ENCODE measurements at places on chromosomes 3 and 15.

DNA sequence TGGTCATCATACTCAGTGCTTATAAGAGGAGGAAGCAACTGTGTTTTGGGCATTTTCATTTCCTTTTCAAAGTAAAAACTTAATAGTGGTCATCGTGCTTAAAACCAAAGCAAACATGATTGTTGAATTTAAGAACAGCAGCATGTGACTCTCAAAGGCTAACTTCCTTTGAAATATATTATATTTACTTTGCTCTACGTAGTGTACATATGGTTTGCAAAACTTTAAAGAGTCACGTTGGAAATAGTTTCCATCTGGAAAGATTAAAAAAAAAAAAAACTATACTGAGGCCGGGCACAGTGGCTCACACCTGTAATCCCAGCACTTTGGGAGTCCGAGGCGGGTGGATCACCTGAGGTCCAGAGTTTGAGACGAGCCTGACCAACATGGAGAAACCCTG lies 367.9 kb upstream of the BCHE start:
- no peak for DNase-seq

DNA sequence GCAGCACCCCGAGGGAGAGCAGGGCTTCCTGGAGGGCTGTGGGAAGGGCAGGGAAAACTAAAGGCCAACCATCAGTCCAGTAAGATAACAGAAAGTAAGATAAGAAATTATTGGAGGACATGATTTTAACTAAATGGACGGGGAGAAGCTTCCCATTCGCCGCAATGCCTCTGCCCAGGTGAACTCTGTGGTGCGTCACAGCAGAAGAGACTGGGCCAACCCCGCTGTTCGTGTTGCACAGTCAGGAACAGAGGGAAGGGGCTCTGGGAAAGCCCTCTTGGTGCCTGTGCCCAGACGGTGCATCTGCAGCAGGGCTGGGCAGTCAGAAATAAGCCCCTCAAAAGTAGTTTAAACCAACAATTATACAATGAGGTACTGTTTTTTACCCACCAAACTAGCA lies 284.1 kb downstream of the OCA2 start:
- no peak for DNase-seq

DNA sequence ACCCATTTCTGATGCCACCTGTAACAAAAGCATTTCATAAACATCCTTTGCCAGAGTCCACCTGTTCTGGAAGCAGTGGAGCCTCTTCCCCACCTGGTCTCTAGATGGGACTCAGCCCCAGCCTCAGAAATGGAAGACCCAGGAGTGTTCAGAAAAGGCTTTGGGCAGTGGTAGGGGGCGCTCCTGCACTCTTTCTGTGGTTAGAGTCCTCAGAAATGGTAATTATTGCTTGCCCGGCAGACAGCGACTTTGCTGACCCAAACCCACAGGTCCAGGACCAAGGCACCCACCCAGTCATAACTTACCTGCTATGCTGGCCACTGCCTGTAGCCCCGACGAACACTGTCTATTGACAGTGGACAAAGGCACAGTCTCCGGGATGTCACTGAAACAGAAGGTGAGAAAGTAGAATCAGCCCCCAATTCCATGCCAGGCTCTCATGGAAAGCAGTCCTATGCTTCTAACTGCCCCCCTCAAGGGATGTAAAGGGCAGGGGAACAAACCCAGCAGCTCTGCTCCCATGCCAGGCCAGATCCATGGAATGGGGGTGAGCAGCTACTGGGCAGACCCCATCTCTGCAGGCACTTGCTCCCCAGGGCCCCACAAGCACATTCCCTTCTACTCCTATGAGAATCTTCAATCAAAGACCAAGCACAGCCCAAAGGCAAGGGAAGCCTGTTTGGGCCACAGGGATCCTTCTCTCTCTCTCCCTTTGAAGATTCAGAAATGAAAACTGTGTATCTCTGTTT lies 5.1 kb downstream of the ACAA1 start:
- DNase-seq = no peak

DNA sequence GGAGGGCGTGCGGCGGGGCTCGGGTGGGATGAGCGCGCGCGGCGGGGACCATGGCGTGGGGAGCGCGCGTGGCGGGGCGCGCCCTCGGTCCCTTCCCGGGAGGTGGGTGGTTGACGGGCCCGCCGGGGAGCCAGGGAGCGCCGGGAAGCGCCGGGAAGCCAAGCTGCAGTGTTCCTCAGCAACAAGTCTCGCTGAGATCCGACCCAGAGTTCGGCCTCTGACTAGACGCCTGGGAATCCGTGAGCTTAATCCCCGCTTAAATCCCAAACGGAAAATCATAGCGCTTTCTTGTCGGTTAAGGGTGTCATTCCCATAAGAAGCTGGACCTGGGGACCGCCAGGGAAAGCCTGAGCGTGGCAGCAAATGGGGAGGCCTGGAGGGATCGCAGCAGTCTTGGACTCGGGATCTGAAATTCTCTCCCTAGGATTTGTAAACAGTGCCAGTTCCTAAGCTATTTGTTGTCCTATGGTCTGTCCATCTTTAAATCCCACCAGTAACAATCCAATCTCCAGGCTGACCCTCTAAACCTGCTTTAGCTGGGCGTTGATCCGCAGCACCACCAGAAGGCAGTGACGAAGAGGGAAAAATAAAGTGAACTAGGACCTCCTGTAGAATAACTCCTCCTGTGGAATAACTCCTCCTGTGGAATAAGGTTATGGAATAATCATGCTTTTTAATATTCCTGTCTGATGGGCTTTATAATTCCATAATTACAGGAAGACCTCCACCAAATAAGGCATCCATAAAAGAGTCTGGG lies 570 bp upstream of the NEDD4 start:
- DNase-seq = no peak

DNA sequence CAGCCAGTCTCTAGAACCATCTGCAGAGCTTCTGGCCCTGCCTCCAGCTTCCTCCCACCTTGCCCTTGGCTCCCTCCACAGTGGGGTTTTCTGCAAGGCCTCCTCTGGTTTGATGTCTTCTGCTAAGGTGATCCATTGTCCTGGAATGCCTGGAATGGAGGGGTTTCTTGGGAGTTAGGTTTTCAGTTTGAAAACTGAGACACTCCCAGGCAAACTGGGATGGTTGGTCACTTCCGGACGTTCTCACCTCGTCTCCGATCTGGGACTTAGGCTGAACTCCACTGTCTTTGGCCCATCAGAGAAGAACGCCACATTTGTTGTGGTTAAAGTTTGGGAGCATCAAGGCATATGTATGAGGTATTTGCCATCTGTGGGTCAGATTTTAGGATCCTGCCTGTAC lies 77.4 kb upstream of the KLHL25 start:
- no peak for DNase-seq

GRCh38 chr3:137110392-137110996 lies 152.7 kb downstream of the IL20RB start:
- no peak for DNase-seq

- DNase-seq = no peak
Measured at GRCh38 chr3:157231071-157231470, 71.1 kb upstream of the CCNL1 start.

GRCh38 chr3:51374456-51374855 lies 10.6 kb upstream of the MANF start:
- no peak for DNase-seq

DNA sequence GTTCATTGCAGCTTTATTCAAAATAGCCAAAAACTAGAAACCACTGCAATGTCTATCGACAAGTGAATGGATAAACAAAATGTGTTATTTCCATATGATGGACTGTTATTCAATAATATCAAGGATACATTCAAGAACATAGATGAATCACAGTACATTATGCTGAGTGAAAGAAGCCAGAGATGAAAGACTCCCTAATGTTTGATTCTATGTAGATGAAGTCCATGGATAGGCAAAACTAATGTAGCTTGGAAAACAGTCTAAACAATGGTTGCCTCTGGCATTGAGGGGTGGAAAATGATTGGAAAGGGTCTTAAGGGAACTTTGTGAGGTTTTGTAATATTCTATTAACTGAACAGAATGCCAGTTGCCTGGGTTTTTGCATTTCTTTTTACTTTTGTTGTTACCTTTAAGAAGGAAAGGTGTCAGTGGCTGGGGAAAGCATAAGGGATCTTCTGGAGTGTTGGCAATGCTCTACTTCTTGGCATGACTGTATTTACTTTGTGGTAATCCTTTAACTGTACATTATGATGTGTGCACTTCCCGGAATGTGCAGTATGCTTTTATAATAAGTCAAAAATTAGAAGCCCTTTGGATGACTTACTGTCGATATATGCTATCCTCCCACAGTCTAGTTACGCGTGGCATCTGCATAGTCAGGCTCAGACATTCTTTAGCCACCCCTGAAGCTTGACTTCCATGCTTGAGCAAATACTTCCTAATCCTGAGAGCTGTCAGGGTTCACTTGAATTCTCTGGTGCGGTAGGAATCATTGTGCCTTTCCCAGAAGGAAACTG lies 20.5 kb upstream of the ATP10A start:
- peak; percentile 92 for DNase-seq

DNA sequence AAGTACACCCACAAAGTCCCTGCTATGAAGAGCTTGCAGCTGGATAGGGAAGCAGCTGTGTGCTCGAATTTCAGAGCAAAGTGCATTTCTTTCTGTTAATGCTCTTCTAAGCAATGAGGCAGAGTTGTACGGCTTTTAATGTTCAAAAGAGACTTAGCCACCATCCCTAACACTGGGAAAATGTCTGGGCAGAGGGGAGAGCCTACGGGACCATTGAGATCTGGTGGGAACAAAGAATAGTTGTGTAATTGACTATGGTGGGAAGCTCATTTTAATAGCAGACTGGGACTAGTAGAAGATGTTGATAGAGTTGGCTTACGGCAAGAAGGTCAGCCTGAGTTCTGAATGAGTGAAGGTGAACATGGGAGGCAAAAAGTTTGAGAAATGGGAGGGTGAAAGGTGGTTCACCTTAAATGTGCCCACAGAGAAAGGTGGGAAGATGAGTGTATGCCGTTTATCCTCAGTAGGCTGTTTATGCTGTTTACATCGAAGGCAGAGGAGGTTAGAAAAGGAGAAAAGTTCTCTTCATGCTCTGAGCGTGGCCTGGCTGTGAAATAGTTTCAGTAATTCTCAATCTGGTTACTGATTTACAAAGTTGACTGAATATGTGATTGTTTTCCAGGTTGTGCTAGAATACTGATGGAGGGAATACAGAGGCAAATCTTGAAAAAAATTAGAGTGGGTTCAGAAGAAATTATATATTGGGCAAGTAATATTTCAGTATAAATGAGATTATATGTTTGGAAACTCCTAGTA lies 22.9 kb upstream of the UTS2B start:
- no peak for DNase-seq

DNA sequence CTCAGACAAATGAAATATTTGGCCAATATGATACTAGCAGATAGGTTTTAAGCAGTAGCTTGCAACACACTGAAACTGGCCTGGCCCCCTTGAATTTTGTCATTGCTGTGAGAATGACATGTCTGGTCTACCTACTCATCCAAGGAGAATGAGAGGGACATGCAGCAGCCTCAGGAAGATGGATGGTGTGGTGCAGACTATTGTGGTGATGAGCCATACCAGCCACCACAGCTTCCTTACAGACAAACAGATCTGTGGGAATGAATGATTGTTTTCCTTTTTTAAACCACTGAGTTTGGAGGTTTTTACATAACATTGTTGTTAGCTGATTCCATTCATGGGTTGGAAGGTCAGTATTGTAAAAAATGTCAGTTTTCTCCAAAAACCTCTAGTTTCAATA lies 133.7 kb upstream of the POU1F1 start:
- peak; percentile 48 for DNase-seq

DNA sequence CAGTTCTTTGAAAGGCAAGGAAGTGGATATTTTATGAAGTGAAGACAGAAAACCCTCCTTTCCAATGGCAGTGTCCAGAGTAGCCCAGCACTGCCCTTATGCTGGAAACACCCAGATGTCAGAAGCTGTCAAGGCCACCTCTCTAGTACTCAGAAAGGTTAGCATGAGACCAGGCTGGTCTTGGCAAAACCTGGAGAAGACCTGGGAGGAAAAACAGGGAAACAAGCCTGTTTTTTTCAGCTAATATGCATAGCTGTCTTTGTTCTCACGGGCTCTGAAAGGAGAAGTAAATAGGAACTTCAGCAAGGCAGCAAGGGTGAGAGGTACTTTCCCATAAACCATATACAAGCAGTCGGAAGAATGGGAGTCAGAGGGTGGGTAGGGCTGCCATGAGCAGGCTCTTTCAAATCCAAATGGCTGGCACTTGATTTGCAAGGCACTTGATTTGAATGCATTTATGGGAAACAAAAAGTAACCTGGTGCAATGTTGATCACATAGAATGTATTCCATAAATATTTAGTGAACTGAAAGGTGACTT lies 55.8 kb downstream of the HEG1 start:
- no peak for DNase-seq

- no peak for DNase-seq
Measured at GRCh38 chr15:92645051-92645631, 10.4 kb downstream of the FAM174B start.

- no peak for DNase-seq
Measured at GRCh38 chr3:151119188-151119587, 33.7 kb downstream of the MED12L start.

- no peak for DNase-seq
Measured at GRCh38 chr3:195566797-195567196, 16.9 kb downstream of the APOD start.

DNA sequence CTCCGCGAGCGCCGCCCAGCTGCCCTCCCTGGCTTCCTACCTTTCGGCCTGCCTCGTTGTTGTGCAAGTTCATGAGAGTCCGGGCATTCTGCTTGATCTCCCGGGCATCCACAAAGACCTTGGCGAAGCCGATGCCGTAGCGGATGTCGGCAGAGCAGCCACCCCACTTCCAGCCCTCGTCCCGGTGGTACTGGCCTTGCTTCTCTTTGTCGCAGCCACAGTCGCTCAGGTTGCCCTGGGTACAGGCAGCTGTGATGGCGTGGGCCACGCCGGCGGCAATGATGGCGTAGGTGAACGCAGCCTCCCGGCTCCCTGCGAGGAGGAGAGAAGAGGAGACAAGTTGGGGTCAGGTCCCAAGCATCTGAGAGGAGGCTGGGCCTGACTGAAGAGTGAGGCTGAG lies 25.4 kb downstream of the WNT7A start:
- DNase-seq = no peak

DNA sequence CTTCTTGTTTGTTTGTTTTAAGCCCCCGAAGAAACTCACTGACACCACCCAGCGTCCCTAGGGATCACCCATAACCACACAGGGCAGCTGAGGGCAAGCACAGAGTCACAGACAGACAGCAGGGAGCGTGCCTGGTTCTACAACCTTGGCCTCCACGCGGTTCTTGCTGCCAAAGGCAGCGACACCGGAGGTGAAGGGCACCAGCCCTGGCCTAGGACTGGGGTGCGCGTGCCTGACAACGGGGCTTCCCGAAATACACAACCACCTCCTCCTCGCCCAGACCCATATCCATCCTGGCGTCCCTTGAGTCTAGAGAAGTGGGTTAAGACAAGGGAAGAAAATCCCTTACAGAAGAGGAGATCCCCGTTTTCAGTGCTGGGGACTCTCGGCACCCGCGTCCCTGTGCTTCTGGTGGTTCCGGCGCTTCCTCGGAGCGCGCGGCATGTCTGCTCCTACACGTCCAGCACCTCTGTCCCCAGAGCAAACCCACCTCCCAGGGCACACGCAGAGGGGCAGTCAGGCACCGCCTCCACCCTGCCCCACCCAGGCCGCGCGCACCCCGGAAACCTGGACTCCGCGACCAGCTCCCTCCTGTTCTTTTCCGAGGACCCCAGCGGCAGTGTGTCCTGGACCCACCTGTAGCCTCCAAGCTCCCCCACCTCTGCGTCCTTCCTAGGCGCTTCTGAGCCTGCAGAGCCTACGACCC lies 911 bp downstream of the RFTN1 start:
- no peak for DNase-seq

- DNase-seq = peak; percentile 53
Measured at GRCh38 chr3:29822071-29822470, 541.2 kb downstream of the RBMS3 start.

- DNase-seq = no peak
Measured at GRCh38 chr15:97082830-97083229, 752.3 kb downstream of the NR2F2 start.
